NCI-H1930 (cell line): ENCODE measurements at places on chromosomes 7 and 10.

DNA sequence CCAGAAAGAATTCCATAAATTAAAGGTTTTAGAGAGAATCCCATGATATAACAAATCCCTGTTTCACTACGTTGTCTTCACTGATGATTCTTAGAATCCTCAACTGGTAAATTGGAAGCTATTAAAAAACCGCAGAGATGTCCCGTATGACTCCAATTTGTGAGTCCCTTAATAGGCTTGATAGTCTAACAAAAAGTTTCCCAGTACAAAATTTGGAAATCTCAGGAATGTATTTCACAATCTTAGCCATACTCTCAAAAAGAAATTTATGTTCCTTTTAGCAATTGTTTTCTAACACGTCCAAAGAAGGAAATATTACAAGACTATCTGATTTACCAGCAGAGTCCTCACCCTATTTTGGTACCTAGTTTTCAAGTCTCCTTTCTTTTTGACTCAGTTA lies 2.5 kb downstream of the TES start:
- no peak for DNase-seq

- no peak for DNase-seq
Measured at GRCh38 chr7:139230484-139230773, 608 bp upstream of the UBN2 start.

- no peak for DNase-seq
Measured at GRCh38 chr7:130047831-130048230, 3.3 kb downstream of the ZC3HC1 start.

- no peak for DNase-seq
Measured at GRCh38 chr10:91088300-91089140, 131.9 kb upstream of the PCGF5 start.

DNA sequence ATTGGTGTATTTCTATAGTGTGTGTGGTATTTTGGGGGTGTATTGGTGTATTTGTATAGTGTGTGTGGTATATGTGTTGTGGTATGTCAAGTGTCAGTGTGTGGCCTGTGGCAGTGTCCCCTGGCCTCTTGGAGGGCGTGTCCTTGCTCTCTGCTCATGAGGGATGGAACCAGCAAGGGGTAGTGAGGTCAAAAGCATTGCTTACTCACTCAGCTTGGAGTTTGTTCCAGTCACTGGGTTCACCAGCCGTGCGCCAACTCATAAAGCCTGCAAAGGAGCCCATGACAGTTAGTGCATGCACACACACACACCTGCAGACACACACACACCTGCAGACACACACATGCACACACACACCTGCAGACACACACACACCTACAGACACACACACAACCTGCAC lies 4.3 kb upstream of the TRPV6 start:
- DNase-seq, result no peak

GRCh38 chr7:4663239-4664018 lies 18.7 kb upstream of the FOXK1 start:
- DNase-seq, result no peak

DNA sequence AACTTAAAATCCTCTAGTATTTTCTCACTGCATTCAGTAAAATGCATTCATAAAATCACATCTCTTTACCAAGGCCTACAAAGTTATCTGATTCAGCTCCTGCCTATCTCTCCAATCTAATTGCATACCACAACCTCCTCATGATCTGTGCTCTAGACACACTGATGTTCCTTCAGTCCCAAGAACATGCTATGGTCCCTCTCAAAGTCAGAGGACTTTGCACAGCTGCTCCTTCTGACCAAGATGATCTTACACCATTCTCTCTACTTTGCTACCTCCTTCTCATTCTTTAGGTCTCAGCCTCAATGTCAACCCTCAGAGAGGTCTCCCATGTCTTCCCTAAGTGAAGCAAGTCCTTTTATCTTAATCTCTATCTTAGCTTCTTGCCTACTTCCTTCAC lies 45.5 kb downstream of the CAV1 start:
- no peak for DNase-seq
